ENCODE measurements at places on chromosomes 6 and 20. TPM values are rescaled to one million over a fixed set of nuclear protein-coding genes. Genes with fewer than 3 reads are reported as not detected.

DNA sequence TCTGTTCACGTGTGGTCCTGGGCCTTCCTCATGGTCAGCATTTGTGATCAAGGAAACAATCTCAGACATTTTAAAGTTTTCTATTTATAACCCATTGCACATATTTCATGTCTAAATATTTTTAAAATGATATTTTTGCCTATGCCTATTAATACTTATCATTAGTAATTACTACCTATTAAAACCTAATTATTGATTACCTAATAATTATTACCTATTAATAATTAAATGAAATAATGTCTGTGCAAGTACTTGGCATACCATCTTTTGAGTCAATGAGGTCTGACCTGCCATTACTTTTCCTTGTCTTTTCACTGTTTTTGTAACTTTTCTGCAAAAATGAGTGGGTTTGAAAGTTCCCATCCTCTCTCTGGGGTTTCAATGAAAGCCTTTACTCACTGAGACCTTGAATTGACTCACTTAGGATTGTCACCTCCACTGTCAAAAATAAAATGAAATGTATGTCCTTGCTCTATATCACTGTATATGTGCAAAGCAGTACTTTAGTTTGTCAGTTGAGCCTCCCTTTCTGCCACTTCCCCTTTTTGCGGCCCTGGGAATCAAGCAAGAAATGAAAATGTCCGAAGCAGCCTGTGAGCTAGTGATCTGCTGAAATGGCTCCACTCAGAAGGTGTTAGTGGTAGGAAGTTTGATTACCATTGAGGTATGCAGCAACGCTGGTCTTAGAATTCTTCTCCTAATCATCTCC is 87.8 kb downstream of the L3MBTL3 start:
- H3K4me3 ChIP-seq, result no peak overlapping the region
- DNase-seq, result no peak
- no peak overlapping the region for H3K27ac ChIP-seq
- H3K27me3 ChIP-seq, result no peaks in the 10 kb centered on the region

DNA sequence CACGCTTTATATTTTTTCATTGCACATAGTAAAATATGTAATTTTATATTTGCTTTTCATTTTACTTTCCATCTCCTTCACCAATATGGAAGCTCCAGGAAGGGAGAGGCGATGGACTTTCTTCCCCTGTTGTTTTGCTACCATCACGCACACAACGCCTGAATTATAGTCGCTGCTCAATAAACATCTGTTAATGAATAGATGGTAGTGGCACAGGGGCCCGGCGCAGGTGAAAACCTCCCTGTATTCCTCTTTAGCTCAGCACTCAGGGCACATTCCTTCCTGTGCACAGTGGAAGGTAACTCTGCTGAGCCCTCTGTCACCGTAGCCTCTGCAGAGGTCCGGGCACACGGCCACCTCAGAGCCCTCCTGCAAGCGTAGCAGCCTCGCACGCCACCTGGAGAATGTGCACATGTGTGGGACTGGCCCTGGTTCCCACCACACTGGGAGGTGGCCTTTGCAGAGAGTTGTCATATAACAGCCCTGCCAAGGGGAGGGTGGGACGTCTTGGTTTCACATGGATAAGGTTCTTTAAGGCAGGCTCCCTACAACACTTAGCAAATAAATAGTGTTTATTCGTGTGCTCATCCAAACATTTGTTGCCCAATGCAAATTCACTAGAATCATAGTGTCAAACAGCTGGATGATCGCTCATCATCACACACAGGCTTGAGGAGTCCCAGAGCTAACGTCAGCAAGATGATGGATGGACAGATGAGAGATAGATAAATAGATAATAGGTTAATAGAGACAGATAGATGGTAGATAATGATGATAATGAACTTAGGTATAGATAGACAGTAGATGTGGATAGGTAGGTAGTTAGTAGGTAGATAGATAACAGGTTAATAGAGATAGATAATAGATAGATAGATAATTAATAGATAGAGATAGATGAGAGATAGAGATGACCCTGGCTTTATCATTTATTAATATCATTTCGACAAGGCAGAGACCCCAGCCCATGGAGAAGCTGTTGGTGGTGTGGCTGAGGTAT is 32.3 kb upstream of the AFDN start:
- H3K27me3 ChIP-seq, result peaks cover 29% of the 10 kb centered on the region
- H3K4me1 ChIP-seq, result no peaks in the 10 kb centered on the region
- peak; percentile 73 for DNase-seq
- no peak overlapping the region for H3K27ac ChIP-seq

SEL1L2 gene
- not detected for total RNA-seq

DNA sequence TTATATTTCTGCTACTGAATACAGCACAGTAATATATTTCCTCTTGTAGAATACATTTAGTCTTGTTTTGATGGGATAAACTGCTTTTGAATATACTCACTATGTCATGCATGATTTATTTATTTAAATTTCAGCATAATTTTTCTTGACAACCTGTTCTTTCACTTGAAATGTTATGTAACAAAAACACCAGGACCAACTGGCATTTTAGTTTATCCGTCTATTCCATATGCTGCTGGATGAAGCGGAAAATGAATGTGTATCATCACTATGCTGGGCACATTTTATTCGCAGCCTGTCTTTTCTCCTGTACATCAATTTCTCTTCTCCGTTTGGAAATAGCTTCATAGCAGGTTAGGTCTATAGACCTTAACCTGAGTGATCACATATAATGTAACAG is 206.8 kb upstream of the PLCB4 start:
- H3K27me3 ChIP-seq, result no peaks in the 10 kb centered on the region
- no peak for DNase-seq
- peaks cover 32% of the 10 kb centered on the region for H3K4me1 ChIP-seq
- H3K4me3 ChIP-seq, result no peak overlapping the region

DNA sequence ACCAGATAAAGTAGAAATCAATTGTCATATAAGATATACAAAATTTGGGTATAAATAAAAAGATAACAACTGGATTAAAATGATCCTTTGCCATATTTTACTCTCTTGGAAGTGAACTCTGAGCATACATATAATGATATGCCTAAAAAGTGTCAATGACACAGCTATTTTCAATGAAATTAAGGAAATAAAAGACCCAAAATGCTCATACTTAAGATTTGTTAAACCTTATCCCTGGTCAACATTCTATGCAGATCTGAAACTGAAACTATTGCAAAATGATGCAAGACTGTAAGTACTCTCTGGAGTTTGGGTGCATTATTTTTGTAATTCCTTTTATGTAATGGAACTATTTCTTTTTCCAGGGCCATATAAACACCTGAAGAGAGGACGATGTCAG is 119.0 kb upstream of the SGK1 start:
- peak overlapping the region; percentile 20 for H3K4me3 ChIP-seq
- H3K27me3 ChIP-seq, result no peaks in the 10 kb centered on the region
- no peaks in the 10 kb centered on the region for H3K36me3 ChIP-seq

DNA sequence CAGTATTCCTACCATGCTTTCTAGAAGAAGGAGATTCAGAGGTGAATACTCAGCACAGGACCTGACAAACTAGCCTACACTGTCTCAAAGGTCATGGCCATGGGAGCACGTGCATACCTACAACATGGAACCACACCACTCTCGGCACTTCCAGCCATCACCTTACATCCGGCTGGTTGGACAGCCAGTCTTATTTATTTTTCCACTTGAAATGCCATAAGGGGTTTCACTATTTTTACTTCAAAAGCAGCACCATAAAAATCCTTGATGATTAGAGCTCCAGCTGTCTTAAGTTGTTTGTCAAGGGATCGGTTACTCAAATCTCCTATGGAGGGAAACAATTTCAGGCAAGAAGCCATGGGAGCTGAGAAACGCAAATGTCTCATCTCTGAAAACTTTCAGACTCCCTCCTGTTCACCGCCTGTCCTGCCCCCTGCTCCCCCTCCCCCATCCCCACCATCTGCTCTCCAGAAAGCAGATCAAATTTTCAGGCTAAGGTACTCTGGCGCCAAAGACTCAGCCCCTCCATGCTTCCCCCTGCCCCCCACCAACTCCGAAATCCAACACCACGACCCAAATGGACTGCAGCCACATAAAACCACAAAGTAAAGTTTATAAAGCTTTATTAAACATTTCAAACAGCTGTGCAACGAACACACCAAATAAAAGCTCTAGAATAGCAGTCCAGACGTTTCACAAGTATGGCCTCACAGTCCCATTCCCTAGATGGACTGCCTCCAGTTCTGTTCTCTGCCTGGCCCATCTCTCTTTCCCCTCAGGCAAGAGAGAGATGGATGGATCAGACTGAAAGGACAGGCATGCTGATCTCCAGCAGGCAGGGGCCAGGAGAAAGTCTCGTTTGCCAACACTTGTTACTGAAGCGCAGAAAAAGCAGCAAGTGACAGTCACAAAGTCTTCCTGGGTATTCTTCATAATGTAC is 4.0 kb upstream of the NNAT start:
- peaks cover 29% of the 10 kb centered on the region for H3K36me3 ChIP-seq
- no peaks in the 10 kb centered on the region for H3K27me3 ChIP-seq
- peak overlapping the region; percentile 16 for H3K27ac ChIP-seq
- no peak for DNase-seq
- no peak overlapping the region for H3K4me3 ChIP-seq
- H3K4me1 ChIP-seq, result peaks cover 64% of the 10 kb centered on the region

GRCh38 chr6:152625213-152625612 is 11.9 kb downstream of the SYNE1 start:
- no peaks in the 10 kb centered on the region for H3K4me1 ChIP-seq
- DNase-seq, result no peak
- no peak overlapping the region for H3K4me3 ChIP-seq
- H3K27ac ChIP-seq, result no peak overlapping the region

ASCC3 gene
- total RNA-seq, result 41.6 TPM

UCKL1 gene
- total RNA-seq, result 35.5 TPM

MPIG6B gene
- not detected for total RNA-seq

DNA sequence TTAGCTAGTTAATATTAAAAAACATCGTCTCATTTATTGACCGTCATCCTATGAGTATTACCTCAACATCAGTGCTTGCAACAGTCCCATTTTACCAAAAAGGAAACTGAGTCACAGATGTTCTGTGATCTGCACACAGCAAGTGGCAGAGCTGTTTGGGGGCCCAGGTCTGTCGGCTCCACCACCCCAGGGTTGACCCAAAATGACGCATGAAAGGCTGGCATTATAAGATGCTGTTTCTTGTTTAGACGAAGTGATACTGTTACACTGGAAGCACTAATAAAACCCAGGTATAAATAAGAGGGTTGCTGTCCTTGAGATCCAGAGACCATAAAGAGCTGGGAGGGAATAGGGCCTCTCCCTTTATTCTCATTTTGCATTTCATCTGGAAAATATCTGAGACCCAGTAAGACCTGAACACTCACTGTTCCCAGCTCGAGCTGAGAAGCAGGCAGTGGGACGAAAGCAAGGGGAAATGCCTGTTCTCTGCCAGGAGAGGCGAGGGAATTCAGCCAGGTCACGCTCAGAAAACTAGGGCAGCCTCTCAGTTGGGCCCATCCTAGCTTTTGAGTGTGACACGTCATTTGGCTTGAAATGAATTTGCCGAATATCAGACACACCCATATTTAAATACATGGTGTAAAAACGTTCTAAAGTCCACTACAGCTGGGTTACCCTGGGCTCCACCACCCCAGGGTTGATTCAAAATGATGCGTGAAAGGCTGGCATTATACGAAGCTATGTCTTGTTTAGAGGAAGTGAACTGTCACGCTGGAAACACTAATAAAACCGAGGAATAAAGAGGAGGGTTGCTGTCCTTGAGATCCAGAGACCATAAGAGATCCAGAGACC is 1.4 kb upstream of the MICAL1 start:
- no peak for DNase-seq
- peak overlapping the region; percentile 24 for H3K27ac ChIP-seq
- H3K36me3 ChIP-seq, result peaks cover 4% of the 10 kb centered on the region
- H3K4me3 ChIP-seq, result peak overlapping the region; percentile 69
- H3K27me3 ChIP-seq, result no peaks in the 10 kb centered on the region

DNA sequence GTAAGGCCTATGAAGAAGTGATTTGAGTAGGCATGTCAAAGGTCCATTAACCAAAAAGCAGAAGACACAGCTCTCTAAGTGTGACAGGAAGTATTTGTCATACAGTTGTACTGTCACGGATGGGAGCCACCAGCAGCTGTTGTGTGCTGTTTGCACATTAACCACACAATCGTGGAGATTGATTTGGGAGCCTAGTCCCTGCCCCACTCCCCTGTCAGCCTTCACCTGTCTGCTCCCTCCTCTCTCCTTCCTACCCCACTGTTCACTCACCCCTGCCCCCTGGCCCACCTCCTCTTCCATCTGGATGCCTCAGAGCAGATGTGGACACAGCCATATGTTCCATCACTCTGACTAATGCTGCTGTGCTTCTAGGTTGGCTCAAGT is 124.7 kb upstream of the SPACA1 start:
- H3K4me1 ChIP-seq, result no peaks in the 10 kb centered on the region
- DNase-seq, result no peak
- no peak overlapping the region for H3K4me3 ChIP-seq
- H3K27ac ChIP-seq, result no peak overlapping the region
- peaks cover 18% of the 10 kb centered on the region for H3K27me3 ChIP-seq

SIRPB2 gene
- not detected for total RNA-seq

- no peaks in the 10 kb centered on the region for H3K27me3 ChIP-seq
- no peak overlapping the region for H3K4me3 ChIP-seq
- no peak for DNase-seq
- no peak overlapping the region for H3K27ac ChIP-seq
Observed at GRCh38 chr6:26211963-26212362, 124.7 kb downstream of the HFE start.

GRCh38 chr6:113653275-113653674 is 203.9 kb upstream of the MARCKS start:
- H3K4me3 ChIP-seq, result no peak overlapping the region
- no peak for DNase-seq
- H3K4me1 ChIP-seq, result peaks cover 32% of the 10 kb centered on the region
- H3K36me3 ChIP-seq, result no peaks in the 10 kb centered on the region
- peak overlapping the region; percentile 51 for H3K27ac ChIP-seq

All from osteocyte (in vitro differentiated cells).